ENCODE measurements at places on chromosomes 3 and 15. TPM values are rescaled to one million over a fixed set of nuclear protein-coding genes. Genes with fewer than 3 reads are reported as not detected.

HACD2 gene
- total RNA-seq, result 43.0 TPM

GJD2 gene
- not detected for total RNA-seq

PODXL2 gene
- total RNA-seq, result 5.7 TPM

RTP3 gene
- total RNA-seq, result not detected

MCTP2 gene
- total RNA-seq, result 12.9 TPM

CNTN4 gene
- total RNA-seq, result not detected

SUSD5 gene
- not detected for total RNA-seq

GRCh38 chr15:54577476-54578250 is 599.4 kb downstream of the UNC13C start:
- no peak for DNase-seq

- no peak for DNase-seq
Measured at GRCh38 chr3:29152379-29152778, 128.5 kb upstream of the RBMS3 start.

- peak; percentile 79 for DNase-seq
Measured at GRCh38 chr15:73956743-73957135, 30.5 kb downstream of the LOXL1 start.

GRCh38 chr3:56860939-56861338 is 59.2 kb upstream of the ARHGEF3 start:
- no peak for DNase-seq

GRCh38 chr15:71448688-71449114 is 333.4 kb downstream of the THSD4 start:
- DNase-seq, result peak; percentile 56

DNA sequence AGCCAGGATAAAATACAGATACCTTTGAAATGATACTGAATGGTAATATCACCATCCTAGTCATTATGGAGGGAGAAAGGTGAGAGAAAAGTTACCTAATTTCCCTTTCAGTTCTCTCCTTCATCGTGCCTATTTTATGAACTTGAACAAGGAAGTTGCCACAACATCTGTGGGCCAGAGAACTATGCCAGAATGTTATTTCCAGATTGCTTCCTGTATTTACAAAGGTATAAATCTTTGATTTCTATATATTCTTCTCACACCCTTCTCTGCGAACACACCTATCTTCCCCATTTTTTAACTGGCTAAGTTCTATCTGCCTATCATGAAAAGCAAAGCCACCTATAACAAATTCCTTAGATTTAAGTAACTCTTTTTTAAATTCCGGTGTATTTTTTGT is 163.6 kb upstream of the GRM7 start:
- DNase-seq, result no peak

GRCh38 chr3:65811892-65812291 is 226.8 kb downstream of the MAGI1 start:
- no peak for DNase-seq

DNA sequence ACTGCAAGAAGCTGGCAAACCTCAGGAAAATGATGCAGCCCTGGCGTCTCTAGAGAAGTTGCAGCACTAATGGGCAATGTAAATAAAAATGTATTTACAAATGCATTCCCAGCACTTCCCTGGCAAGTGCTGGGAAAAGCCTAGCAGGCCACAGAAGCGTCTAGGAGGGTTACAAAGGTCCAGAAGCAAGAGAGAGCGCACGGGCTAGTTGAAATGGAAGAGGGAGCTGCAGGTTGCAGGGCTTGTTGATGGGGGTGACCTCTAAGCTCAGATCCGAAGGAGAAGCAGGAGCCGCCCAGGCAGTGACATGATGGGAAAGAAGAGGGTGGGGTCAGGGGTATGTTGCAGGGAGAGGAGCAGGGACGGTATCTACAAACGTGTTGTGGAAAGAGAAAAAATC is 2.7 kb upstream of the KNL1 start:
- no peak for DNase-seq

- DNase-seq, result no peak
Measured at GRCh38 chr3:186385856-186386602, 24.0 kb upstream of the DGKG start.

- DNase-seq, result no peak
Measured at GRCh38 chr3:81434161-81434560, 327.3 kb downstream of the GBE1 start.

DNA sequence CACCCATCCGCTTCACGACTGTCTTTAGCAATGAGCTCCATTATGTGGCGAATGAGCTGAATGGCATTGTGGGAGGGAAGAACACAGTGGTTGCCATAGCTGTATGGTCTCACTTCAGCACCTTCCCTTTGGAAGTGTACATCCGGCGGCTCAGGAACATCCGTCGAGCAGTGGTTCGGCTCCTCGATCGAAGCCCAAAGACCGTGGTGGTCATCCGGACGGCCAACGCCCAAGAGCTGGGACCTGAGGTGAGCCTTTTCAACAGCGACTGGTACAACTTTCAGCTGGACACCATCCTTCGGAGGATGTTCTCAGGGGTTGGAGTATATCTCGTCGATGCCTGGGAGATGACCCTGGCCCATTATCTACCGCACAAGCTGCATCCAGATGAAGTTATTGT is 27.8 kb upstream of the NFKBIZ start:
- DNase-seq, result no peak

GRCh38 chr3:171415070-171415469 is 45.1 kb downstream of the TNIK start:
- no peak for DNase-seq

- no peak for DNase-seq
Measured at GRCh38 chr3:47950453-47951169, 65.6 kb downstream of the MAP4 start.

GRCh38 chr3:120029749-120030148 is 64.5 kb downstream of the GSK3B start:
- no peak for DNase-seq

- DNase-seq, result no peak
Measured at GRCh38 chr15:78810362-78811123, 721 bp downstream of the ADAMTS7 start.

DNA sequence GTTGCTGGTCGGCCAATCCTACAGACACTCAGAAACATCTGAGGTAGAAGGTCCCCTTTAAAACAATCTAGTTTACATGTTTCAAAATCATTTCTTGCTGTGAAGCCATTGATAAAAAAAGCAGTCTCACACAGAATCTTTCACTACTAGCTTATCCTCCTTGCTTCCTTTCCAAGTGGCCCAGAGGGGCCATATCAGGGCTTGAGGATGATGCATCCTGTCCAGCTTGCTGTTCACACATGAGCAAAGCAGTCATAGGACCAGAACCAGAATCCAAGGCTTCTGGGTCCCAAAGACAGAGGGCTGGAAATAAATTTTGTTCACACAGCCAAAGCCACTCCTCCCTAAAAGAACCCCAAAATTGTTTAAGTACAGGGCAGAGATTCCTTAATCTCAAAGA is 9.2 kb upstream of the LYZL4 start:
- DNase-seq, result no peak

GRCh38 chr3:36165509-36166290 is 214.6 kb upstream of the STAC start:
- no peak for DNase-seq

- DNase-seq, result no peak
Measured at GRCh38 chr3:141402476-141403171, 34.3 kb downstream of the ZBTB38 start.
